Hindlimb muscle (tissue), 1 donor: ENCODE measurements at places on chromosomes 16 and 17. TPM values are rescaled to one million over a fixed set of nuclear protein-coding genes. Genes with fewer than 3 reads are reported as not detected.

The TPSG1 gene
- 1.5 TPM for polyA plus RNA-seq

The SLC47A1 gene
- 1.3 TPM for polyA plus RNA-seq

The TK1 gene
- 19.7 TPM for polyA plus RNA-seq

The KRT17 gene
- polyA plus RNA-seq = 13.9 TPM

The SP6 gene
- polyA plus RNA-seq = 0.93 TPM

The MRPL27 gene
- polyA plus RNA-seq = 52.5 TPM
